Choroid plexus epithelial cell (primary cell): ENCODE measurements at places on chromosomes 2 and 18.
A peak's percentile ranks its signal among the peaks of the same experiment; 100 is the strongest.

- DNase-seq, result peak; percentile 59
Observed at GRCh38 chr2:39435741-39436591, 1.1 kb downstream of the MAP4K3 start.

GRCh38 chr18:55866006-55866405 is 278.0 kb upstream of the TCF4 start:
- DNase-seq, result no peak

DNA sequence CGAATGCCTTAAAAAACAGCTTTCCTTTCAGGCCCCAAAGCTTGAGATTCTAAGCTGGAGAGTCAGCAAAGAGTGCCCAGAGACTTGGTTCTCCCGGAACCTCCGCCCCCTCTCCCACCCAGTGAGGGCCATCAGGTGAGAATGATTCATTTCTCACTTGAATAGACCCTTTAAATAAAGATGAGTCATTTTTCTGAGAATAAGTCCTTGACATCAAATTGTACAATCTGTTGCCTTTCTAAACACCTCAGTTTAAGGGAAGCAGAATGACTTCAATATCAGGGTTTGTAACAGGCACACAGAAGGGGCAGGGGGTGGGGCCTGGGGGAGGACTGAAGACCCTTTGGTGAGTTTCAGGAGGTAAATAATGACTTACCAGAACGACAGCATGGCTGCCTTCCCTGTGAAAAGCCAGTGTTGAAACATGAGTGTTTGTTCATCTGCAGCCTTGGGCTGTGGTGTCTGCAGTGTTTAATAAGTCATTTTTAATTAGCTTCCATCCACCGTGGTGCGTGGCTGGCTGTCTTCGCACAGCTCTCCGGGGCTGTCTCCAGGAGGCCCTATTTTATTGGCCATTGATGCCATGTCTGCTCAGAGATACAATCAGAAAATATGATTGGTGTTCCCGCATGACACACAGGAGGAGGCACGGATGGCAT is 134.9 kb upstream of the ZNF236 start:
- peak; percentile 61 for DNase-seq

DNA sequence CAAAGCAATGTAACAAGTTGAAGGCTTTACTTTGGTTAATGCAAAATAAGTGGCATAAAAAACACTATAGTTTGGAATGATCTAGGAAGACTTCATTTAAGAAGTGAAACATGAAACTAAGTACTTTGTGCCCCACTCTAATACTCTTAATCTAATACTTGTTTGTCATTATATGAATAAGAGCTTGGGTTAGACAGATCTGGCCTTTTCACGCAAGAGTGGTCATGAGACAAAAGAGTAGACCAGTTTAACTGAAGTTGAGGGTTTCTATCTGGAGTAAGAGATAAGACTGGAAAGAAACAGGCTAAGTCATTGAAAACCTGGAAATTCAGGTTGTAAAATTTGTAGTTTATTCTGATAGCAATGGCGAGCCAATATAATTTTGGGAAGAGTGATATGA is 2.8 kb downstream of the SLC30A6 start:
- DNase-seq, result no peak

DNA sequence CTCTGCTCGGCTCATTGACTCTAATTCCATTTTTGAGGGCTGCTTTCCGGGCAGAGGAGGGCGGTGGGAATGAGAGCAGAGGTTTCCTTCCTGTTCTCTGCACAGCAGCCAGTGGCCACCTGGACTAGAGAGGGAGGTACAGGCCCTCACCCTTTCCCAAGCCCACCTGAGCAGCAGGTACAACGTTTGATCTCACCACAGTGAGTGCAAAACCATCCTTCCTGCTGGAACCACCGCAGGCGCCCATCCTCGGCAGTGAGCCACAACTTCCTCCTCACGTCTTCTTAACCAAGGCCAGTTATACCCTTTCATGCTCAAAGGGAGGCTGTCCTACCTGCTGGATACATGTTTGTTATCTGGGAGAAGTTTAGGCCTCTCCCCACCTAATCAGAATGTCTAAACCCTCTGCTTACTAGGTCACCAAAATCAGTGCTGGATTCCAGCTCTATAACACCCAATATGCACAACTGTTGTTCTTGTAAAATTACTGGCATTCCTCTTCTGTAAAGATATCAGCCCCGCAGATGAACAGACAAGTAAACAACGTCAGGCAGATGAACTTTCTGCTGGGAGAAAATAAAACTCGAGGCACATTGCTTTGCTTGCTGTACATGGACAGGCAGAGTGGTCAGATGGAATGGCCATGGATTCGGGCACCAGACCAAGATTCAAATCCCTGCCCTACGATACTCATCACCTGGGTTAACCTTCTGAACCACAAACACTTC is 191.4 kb downstream of the SH3RF3 start:
- peak; percentile 65 for DNase-seq

GRCh38 chr2:216465579-216466195 is 33.0 kb upstream of the RPL37A start:
- no peak for DNase-seq

DNA sequence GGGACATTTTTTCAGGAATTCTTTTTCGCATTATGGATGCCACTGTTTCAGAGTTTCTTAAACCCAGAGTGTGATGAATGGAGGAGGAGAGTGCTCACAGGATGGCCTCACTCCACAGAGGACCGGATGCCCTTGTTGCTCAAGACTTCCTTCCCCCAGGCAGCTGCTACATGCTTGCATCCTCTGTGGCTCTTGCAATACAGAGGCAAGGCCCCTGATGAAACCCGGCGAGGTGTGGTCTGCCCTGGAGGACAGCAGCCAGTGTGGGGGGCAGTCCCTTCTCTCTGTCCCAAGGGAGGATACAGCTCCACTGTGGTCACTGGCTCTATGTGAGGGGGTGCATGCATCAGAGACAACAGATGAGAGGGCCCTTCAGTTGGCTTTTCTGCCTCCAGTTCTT is 109.6 kb downstream of the SH3RF3 start:
- DNase-seq, result peak; percentile 96

- DNase-seq, result no peak
Observed at GRCh38 chr2:43408407-43409160, 182.2 kb upstream of the ZFP36L2 start.

- no peak for DNase-seq
Observed at GRCh38 chr2:55419233-55419678, 400 bp downstream of the CCDC88A start.

- peak; percentile 87 for DNase-seq
Observed at GRCh38 chr2:166651080-166651675, 157.1 kb upstream of the SCN7A start.

DNA sequence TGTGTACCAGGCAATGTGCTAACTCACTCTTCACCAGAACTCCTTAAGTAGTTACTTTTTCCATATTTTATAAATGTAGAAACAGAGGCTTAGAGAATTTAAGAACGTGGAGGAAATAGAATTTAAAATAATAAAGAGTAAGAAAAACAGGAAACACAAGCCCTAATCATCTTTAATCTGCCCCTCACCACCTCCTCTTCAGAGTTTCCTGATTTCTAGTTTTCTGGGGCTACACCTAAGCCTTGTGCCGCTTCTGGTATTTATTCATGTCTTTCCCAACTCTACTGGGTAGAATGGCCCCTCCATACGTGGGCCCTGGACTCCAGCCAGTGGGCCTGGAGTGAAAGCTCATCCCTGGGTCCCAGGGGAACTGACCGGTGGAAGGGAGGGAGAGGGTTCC is 85.4 kb downstream of the RTN4 start:
- no peak for DNase-seq

- DNase-seq, result no peak
Observed at GRCh38 chr2:60706021-60706420, 50.0 kb upstream of the PAPOLG start.

DNA sequence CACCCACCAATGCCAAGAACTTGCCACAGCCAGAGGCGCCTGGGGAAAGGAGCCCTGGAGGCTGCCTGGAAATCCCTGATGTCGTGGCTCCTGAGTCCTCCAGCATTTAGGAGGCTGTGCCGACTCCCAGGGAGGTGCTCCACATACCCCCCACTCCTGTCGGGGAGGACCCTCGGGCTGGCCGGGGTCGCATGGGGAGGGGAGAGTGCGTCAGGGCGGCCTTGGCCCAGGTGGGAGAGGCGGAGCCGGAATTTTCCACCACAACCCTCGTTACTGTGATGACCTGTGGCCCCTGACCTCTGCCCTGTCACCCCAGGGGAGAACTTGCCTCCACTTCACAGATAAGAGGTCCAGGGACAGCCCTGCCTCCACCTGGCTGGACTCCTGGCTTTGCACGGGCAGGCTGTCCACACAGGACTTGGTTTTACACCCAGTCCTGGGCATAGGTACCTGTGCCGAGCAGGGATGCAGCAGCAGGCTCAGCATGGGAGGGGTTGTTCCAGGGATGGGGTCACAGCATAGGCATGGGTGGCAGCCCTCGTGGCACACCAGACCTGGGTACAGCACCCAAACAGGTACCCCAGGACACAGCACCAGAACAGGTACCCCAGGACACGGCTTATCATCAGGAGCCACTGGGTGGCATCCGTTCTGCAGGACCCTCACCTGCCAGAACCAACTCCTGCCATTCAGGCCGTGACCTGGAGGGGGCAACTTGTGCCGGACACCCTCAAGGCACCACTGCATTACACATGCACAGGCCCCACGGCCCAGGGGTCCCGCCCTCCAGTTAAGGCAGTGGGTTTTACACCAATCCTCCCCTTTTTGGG is 12.3 kb upstream of the AGXT start:
- DNase-seq, result no peak

DNA sequence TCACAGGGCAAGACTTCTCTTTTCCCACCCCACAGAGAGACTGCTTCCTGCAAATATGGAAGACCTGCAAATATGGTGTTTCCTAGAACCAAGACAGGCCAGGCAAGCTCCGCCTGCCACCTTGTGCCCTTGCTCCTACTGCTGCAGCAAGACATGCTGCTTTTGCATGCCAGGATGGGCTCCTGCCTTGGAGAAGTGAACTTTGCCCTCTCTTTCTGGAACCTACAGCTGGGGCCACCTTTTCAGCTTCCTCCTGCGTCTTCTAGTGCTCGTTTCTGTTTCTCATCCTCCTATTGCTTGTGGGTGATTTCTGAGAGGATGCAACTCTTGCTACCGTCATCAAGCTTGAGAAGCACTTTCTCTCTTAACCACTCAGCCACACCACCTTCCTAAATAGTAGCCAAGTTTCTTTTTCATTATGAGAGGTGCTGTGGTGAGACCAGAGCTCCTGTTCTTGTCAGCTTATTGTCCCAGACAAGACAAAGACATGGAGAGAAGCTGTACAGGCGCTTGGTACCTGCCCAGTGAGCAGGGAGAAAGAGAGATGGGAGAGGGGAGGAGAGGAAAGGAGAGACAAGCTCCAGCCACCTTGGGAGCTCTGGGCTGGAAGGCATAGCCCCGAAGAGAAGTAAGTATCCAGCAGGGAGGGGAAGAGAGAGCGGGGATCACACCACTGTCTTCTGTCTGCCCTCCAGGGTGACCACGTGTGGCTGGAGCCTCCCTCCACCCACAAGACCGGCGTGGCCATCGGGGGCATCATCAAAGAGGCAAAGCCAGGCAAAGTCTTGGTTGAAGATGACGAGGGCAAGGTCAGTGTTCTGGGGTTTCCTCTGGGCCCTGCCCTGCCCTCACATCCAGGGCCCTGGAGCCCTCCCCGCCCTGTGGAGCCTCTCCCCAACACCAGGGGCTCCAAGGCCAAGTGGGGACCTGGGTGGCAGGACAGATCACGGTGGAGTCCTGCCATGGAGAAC is 28.3 kb downstream of the MYO7B start:
- no peak for DNase-seq

GRCh38 chr2:168138901-168139300 is 108.5 kb downstream of the STK39 start:
- DNase-seq, result no peak

- no peak for DNase-seq
Observed at GRCh38 chr2:219634951-219635751, 7.7 kb downstream of the SLC4A3 start.

DNA sequence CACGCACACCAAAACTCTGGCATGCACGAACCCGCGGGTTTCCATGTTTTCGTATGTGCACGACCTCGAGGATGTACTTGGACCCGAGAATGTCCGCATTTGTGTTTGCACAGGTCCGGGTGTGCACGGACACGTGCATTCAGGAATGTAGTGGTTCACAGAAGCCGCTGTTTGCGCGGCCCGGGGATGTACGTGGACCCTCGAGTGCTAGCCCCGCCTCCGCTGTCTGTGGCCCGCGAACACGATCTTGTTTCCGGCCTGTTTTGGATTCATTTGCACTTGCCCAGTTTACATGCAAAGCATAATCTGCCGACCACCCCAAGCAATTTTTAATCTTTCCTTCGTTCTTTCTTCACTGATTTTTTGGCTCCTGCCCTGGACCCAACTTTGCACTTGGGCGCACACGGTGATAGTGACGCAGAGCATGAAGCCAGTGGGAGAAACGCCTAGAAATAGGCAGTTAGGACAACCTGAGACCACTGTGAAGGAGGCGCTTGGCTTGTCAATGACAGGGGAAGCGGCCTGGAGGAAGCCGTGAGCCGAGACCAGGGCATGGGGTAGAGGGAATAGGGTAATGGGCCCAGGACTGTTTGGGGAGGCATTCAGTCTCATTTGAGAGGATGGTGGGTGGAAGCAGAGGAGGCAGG is 45.4 kb upstream of the PTMA start:
- DNase-seq, result no peak

- no peak for DNase-seq
Observed at GRCh38 chr2:219401606-219402005, 13.9 kb upstream of the DNPEP start.

- no peak for DNase-seq
Observed at GRCh38 chr2:108404784-108405397, 27.1 kb downstream of the SULT1C4 start.

- no peak for DNase-seq
Observed at GRCh38 chr18:67969458-67969857, 452.9 kb upstream of the DSEL start.

DNA sequence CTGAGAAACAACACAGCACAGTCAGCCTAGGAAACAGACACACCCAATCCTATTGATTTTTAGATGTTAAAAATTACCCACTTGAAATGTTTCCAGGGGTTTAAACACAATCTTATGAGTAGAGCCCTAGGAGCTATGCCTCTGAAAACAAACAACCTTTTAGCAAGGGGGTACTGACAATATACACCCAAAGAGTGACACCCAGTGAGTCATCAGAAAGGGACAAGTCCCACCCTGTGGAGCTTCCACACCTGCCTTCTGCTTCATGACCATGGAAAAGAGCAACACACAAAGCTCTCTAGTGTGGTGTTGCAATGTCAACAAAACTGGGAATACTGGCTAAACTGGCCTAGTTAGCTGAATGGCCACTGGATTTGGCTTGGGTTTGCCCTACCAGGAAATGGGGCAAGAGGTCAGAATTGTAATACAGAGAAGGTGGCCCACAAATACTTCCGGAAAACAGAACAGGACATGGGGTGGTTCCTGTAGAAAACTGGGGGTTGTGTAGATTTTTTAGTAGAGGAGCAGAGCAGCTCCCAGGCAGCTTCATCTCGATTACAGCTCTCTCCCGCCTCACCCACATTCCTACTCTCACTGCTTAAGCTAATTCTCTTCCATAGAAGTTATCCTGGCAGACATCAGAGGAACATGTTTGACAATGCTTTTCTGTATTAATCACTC is 98.2 kb downstream of the GAREM1 start:
- no peak for DNase-seq

DNA sequence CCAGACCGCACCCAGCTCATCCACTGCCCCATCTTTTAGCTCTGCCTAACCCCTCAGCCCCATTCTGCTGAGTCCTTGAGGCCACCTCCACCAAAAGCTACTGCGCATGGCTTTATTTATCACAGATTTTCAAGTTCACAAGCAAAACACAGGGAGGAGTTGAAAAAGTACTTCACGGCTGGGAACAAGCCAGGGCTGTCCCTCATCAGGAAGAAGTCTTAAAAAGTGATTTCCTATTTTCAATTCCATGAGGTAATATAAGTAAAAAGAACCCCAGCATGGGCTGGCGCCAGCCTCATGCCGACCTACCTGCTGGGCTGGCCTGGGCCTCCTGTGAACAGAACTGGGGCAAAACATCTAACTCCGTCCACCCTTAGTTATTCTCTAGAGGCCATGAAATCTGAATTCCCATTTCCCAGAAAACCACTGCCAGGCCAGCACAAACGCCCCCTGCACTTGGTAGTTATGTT is 69.0 kb downstream of the POLR1A start:
- DNase-seq, result no peak
